Stimulated activated CD4-positive, alpha-beta T cell treated with anti-CD3 and anti-CD28 coated beads, Interleukin-15, amount 100 ng/mL, for 48 hours (primary cell): ENCODE measurements at places on chromosomes 12 and 14.

DNA sequence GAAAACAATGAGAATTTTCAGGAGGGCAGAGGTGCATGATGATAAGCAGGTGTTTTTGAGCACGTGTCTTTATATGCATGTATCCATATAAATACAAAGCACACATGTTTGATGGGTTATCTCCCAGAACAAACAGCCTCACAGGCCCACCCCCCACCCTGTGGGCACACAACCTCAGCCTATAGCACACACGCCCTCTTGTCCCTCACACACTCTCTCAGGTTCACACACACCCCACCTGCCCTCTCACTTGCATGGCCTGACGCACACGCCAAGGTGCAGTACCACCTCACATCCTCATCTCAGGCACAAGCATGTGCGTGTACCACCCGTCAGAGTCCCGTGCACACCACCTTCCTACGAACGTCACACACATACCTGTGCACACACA is 8.6 kb upstream of the KRT8 start:
- DNase-seq = no peak

DNA sequence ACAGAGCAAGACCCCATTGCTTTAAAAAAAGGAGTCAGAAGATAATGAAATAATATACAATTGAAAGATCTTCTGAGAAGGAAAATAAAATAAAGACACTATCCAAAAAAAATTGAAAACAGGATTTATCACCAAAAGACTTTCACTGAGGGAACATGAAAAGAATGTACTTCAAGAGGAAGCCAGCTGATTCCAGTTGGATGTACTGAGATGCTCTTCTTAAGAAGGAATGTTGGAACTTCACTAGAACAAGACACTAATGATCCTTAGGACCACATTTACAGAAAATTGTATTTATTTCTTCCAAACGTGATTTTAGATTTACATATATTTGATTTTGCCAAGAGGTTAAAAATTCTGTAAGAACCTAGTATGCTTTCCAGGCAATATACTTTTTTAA is 65.6 kb upstream of the CNOT2 start:
- no peak for DNase-seq

GRCh38 chr12:23684121-23684520 is 265.3 kb downstream of the SOX5 start:
- no peak for DNase-seq

DNA sequence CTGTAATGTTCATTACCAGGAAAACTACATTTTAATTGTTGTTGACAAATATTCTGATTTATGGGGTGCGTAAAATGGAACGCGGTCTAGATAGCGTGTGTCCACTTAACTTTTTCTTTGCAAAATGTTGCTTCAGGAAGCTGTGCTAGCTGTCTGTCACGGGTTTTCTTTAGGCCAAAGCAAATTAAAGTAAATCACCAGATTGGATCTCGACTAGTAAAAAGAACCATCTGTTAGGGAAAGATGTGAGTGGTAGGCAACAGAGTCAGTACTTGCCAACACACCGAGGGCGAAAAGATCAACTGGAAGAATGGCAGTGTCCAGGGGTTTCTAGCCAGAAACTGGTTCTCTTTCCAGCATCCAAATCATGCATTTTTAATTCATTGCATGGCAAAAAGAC is 404.9 kb upstream of the TMPO start:
- no peak for DNase-seq

DNA sequence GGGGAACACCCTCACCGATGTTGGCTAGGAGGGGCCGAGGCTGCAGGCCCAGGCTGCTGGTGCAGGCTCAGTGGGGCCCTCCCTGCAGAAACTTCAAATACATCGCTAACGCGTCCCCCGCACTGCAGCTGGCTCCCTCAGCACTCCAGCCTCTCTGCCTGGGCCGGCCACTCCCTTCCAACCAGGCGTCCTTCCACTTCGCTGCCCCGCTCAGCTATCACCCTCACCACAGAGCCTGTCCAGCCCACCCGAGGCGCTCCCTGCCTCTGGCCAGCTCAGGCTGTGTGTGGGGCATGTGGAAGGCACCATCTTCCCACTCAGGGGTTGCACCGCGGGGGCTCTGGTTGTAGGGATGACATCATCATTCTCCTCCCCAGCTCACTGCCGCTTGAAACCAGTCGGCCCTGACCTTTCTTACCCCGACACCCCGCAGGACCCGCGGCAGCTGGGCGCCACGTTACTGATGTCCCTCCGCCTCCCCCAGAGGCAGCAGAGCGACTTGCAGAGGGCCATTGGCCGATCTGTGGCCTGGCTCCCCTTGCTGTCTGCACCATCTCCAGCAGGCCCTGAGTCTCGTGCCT is 199.9 kb upstream of the RTL1 start:
- DNase-seq = no peak

- DNase-seq = no peak
Observed at GRCh38 chr12:4201333-4202100, 72.0 kb upstream of the CCND2 start.

DNA sequence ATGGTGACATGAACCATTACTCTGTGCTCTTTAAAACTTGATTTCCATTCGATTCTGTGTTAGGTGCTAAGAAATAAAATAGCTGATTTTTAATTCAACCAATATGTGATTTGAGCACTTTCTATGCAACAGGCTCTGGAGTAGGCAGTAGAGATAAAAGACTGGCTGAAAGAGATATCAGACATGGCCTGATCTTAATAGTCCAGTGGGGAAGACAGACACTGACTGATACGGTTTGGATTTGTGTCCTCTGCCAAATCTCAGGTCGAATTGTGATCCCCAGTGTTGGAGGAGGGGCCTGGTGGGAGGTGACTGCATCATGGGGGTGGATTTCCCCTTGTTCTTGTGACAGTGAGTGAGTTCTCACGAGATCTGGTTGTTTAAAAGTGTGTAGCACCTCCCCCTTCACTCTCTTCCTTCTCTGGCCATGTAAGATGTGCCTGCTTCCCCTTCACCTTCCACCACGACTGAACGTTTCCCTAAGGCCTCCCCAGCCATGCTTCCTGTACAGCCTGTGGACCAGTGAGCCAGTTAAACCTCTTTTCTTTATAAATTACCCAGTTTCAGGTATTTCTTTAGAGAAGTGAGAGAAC is 128.6 kb downstream of the PPM1H start:
- no peak for DNase-seq

GRCh38 chr14:80215756-80216581 is 4.7 kb upstream of the DIO2 start:
- no peak for DNase-seq

DNA sequence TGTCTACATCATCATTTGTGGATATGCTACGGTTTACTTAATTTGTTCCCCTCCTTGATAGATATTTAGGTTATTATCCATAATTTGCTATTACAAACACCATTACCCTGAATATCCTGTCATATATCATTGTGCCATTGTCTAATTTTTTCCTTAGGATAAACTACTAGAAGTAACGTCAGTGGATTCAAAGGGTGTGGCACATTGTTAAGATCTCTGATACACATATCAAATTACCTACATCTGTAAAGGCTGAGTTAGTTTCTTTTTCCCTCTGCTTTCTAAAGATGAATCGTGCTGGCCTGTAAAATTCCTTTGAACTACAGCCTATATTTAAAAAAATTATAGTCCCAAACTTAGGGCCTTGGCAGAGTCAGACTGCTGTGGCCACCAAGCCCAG is 53.9 kb upstream of the STRN3 start:
- DNase-seq = no peak

GRCh38 chr14:102523569-102524450 is 14.2 kb upstream of the ANKRD9 start:
- no peak for DNase-seq
